ENCODE measurements at places on chromosomes 16 and 17.
A peak's percentile ranks its signal among the peaks of the same experiment; 100 is the strongest.

GRCh38 chr16:69105501-69106361 is at the start of gene HAS3:
TSS of gene HAS3 (plus strand) at chr16:69105653. CDS start at chr16:69109396, 3,743 bp downstream.
- peak; percentile 86 for DNase-seq

GRCh38 chr16:70395345-70395901 is 43.5 kb downstream of the ST3GAL2 start:
- DNase-seq = peak; percentile 77

DNA sequence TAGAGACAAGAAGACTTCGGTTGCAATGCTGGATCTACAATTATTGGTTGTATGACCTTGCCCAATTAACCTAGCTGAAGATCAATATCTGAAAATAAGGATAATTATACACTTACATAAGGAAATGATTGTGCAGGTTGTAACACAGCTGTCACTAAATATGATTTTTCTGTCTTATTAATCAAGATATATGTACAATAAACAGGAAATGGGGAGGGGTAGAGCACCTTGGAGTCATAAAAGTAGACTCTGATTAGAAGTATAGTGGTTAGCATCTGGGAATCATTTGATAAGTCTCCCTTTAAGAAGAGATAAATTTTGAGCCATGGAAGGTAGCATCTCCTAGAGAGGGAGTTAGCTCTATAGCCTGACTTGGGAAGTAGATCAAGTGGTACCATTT is 369.2 kb downstream of the SHISA9 start:
- DNase-seq = no peak

- DNase-seq = no peak
Measured at GRCh38 chr17:41518031-41518430, 659 bp downstream of the KRT15 start.

DNA sequence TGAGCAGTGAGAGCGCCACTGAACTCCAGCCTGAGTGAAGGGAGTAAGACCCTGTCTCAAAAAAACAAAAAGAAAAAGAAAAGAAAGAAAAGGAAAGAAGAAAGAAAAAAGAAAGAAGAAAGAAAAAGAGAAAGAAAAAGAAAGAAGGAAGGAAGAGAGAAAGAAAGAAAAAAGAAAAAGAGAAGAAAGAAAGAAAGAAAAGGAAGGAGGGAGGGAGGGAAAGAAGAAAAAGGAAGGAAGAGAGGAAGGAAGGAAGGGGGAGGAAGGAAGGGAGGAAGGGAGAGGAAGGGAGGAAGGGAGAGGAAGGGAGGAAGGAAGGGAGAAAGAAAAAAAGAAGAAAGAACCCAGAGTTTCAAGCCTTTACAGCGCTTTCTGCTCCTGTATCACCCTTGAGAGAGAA is 19.1 kb downstream of the GINS3 start:
- DNase-seq = no peak

DNA sequence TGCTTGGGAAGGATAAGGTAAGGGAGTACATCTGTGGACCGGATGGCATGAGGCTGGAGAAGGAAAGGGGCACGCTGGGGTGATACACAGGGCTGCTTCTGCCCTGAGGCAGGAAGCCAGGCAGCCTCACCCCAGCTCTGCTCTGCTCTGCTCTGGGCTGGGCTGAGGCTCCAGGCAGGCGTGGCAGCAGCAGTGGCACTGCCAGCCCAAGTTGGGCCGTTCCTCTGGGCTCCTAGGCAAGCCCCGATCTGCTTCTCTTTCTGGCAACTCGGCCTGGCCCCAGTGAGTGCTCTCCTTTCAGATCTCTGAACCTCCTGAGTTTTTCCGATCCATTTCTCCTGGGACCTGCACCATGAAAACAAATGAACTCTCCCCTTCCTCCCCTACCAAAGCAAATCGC is 44.9 kb downstream of the VAC14 start:
- no peak for DNase-seq

- no peak for DNase-seq
Measured at GRCh38 chr16:88069397-88070168, 118.3 kb downstream of the BANP start.

DNA sequence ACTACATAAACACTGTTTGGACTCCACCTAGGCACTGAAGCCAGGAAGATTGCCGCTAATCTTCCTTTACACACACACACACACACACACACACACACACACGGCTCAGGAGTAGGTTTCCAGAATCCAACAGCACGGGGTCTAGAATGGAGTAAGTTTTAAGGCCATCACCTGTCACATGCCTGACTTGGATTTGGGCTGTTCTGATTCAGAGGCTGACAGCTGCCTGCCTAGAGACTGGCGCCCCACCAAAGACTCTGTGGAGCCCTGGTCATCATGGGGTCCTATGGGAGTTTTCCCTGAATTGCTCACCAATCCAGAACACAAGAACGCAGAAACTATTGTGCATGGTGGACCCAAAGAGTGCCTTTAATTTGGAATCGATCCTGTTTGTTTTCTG is 10.9 kb downstream of the CDRT4 start:
- no peak for DNase-seq

GRCh38 chr17:57210972-57211411 is 45.3 kb upstream of the MSI2 start:
- DNase-seq = no peak

GRCh38 chr16:48383877-48384519 is 1.2 kb downstream of the SIAH1 start:
- no peak for DNase-seq

- DNase-seq = peak; percentile 72
Measured at GRCh38 chr16:81204798-81205680, 33.5 kb upstream of the BCO1 start.

GRCh38 chr17:82120148-82120547 is 22.1 kb upstream of the FASN start:
- DNase-seq = no peak

DNA sequence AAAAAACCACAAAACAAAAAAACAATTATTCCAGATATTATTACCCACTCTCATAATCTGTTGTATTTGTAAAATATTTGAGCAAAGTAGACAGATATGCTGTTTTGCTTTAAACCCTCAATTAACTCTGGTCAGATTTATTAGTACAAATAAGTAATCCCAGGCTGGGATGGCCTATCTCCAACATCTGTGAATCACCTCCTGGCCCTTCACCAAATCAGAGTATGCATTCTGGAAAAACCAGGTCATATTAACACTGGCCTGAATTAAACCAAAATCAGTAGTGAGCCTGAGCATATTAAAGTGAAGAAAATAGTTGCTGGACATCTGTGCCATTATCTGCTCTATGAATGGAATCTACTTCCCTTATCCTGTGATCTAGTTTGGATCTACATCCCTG is 41.0 kb downstream of the STAT3 start:
- DNase-seq = peak; percentile 58

GRCh38 chr17:69018022-69018615 is 42.6 kb downstream of the ABCA9 start:
- DNase-seq = no peak

GRCh38 chr16:69478685-69479084 is 54.3 kb downstream of the CYB5B start:
- no peak for DNase-seq

DNA sequence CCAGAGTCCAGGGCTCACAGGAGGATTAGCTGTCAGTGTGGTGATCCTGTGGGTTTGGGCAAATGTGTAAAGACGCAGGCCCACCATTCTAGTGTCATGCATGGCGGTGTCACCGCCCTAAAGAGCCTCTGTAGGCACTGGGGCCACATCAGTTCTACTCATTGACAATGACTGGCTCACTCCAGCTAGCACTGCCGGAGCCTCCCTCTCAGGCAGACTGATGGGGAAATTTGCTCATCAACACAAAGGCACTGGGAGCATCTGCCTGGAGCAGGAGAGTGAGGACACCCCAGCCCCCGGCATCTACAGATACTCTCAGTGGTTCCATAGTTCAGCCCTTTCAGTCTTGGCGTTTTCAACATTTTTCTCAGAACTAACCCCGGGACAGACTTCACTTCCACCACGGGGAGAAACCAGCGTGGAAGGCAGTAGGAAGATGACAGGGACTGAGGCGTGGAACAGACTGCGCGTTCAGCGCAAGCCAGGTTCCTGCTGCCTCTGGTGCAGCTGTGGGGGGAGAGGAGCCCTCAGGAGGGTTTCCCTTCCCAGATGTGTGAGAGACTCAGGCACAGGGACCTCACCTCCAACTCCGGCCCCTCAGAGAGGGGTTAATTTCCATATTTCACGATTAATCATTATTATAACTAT is 256.6 kb downstream of the RBFOX3 start:
- no peak for DNase-seq

GRCh38 chr16:6377956-6378355 is 954.7 kb upstream of the RBFOX1 start:
- DNase-seq = no peak

DNA sequence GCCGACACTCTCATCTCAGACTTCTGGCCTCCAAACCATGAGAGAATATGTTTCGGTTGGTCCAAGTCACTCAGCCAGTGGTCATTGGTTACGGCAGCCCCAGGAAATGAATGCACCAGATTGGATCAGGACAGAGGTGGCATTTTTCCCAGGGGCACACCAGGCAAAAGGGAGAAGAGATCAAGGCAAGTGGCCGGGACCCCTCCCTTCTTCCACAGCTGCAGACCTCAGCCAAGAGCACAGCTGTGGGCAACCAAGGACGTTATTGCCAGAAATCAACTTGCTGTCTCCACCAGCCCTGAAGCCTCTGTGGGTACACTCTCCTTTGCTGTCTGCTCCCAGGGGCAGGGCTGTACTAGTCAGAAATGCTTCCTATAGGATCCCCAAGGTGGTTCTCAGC is 20.7 kb downstream of the LRRC75A start:
- DNase-seq = no peak

DNA sequence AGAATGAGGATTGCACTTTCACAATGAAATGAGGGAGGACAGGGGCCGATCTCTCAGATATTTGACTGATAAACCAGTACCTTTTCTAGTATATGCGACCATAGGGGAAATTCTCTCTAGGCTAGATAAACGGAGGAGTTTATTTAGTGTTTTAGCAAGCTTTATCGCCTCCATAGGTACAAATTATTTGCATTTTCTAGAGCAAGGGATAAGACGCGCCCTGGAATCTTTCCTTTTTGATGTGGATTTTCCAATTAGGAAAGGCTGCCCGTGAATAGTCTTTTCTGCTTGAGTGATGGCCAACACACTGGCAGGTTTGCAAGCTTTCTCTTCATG is 351 bp upstream of the GDPD1 start:
- no peak for DNase-seq

DNA sequence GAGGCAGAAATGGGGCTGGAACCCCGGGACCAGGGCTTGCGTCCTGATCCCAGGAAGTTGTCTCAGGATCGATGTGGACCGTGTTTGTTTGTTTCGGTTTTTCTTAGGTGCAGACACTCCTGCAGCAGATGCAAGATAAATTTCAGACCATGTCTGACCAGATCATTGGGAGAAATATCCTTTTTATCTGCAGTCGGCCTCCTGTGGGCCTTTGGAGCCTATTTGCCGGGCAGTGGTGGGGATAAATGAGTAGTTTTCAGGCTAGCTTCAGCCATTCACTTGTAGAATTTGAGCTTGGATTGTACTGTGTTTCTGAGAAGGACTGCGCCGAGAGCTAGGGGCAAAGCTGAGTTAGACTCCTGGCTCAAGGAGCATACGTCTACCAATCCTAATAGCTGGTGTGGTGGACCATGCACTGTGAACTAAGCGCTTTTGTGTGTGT is 816 bp downstream of the HSBP1 start:
- no peak for DNase-seq

DNA sequence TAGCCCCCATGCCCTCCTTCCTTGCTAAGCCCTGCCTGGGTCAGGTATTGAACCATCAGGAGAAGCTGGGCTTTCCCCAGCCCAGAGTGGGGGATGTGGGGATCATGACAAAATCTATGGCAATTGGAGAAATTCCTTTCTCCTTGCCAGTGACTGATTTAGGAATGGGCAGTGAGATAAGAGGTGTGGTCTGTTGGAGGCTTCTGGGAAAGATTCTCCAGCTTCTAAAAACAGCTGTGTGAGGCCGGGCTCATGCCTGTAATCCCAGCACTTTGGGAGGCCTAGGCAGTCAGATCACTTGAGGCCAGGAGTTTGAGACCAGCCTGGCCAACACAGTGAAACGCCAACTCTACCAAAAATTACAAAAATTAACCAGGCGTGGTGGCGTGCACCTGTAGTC is 69.1 kb downstream of the SRCIN1 start:
- no peak for DNase-seq

GRCh38 chr17:39755554-39756379 is 18.0 kb downstream of the GRB7 start:
- no peak for DNase-seq

DNA sequence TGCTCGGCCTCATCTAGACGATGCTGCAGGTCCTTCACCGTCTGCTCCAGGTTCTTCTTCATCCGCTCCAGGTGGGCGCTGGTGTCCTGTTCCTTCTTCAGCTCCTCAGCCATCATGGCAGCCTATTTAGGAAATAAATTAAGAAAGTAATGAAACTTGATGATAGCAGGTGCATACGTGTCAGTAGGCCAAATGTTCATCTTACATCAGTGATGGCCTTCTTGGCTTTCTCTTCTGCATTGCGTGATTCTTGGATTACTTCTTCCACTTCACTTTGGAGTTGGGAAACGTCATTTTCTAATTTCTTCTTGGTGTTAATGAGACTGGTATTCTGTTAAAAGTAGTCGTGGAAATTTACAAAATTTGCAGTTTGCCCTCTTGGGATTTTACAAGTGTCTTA is 20.1 kb upstream of the MYH13 start:
- no peak for DNase-seq

DNA sequence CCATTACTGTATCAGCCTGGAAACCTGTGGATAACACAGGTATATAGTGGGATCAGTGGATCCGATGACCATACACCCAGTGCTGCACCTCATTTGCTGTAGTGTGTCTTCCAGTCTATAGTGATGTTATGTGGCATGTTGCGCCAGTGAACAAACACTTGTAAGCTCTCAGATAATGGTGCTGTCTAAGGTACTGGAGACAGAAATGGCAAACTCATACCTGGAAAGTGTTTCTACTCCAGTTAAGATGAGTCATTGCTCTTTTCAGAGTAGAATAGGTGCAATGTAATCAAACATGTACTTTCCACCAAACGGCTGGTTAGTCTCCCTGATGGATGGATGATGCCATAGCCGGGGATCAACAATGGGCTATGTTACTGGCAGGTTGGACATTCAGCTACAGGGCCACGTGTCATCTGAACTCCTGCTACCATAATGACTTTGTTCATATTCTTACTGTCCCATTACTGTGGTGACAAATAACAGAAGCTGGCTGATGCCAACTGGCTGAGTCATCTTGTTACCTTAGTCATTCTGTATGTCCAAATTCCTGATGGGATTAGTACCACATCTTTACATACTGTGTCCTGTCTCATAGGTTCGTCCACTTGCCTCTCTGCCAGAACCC is 6.3 kb downstream of the CCL11 start:
- no peak for DNase-seq

All from AG08396 (cell line).